ENCODE measurements at places on chromosomes 1 and 21.

DNA sequence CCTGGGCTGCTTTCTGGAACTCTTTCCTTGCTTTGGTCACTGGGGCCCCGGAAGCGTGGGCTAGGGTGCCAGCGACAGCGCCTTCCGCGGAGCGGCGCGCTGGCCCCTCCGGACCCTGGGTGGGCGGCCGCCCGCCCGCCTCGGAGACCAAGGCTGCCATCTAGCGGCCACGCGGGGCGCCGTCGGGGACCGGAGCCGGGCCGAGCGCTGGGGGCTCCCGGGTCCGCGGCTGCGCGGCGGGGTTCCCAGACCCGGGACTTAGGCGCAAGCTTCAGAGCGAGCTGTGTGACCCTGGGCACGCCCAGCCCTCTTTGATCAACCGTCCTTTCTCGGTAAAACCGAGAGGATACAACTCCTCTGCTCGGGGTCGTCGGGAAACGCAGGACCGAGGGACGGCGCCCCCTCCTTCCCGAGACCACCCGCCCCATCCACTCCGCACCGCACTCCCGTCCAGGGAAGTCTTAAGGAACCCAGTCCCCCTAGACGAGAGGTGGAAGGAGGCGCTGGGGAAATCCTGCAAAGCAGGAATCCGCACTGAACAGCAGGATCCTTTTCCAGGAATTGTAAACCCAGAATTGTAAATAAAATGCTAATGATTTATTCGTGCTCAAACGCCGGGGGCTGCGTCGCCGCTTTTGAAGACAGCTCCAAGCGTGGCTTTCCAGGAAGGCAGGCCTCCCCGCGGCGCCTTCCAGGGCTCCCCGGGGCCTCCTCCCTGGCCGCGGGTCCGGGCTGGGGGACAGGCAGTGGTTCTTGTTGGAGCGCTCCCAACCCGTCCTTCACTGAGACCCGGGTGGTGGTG is 41.2 kb downstream of the RRAGC start:
- peak; percentile 23 for DNase-seq

DNA sequence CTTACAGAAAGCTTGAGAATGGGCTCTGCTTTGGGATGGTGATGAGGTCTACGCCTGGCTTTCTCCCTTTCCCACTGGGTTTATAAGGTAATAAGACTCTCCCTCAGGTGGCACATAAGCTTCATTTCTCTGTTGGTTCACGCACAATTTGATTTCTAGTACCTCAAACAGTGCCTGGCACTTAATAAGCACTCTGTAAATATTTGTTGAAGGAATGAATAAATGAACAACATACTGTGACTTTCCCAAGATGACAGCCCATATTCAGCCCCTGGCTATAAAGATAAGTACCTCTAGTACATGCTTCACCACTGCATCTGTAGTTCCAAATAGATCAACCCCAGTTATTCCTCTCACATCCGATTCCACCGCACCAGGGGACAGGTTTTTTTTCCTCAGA is 17.8 kb downstream of the COPA start:
- DNase-seq = no peak

DNA sequence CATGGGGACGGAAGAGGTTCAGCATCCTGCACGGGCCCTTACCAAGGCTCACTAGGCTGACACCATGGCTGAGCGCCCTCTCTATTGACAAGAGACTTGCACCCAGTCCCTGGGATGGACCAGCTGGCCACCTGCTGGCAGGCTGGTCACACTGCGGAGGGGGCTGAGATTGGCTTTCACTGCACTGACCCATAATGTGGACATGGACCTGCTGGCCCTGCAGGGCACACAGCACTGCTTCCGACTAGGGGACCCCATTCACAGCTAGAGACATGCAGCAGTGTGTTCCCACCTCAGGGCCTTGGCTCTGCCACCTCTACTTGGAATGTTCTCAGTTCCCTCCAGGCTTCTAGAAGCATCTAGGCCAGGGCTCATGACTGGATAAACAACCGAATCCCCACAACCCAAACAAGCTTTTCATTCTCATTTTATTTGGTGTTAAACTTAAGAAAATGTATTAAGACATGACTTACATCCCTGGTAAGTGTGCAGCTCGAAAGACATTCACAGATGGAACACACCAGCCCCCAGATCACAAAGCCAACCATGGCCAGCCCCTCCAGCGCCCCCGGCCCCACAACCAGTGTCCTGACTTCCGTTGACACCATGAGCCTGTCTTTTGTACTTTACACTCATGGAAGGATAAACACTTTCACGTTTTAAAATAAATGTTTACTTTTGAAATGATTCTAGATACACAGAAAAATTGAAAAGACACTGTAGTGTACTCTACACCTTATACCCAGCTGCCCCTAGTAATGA is 9.3 kb upstream of the SRARP start:
- peak; percentile 40 for DNase-seq

DNA sequence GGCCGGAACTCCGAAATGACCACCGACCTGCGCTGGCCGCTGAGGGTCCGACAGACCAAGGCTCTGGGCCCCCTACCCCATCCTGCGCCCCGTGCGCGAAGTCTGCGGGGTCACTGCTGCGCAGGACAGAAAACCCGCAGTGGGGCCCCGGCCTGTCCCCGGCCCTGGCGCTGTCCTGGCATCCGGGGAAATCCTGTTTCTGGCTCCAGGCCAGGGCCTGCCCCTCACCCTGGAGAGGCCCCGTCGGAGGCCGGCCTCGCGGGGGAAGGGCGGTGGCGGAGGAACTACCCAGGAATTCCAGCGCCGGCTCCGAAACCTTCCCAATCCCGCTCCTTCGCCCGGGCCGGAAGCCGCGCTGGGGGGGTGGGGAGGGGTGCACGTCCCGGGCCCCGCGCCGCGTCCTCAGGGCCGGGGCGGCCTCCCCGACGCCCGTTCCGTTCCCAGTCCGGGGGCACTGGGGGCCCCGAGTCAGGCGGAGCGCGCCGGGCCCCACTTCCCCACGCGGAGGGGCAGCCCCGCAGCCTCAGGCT is 77.0 kb downstream of the MORN1 start:
- no peak for DNase-seq

- no peak for DNase-seq
Measured at GRCh38 chr1:231407547-231408396, 14.3 kb downstream of the EGLN1 start.

DNA sequence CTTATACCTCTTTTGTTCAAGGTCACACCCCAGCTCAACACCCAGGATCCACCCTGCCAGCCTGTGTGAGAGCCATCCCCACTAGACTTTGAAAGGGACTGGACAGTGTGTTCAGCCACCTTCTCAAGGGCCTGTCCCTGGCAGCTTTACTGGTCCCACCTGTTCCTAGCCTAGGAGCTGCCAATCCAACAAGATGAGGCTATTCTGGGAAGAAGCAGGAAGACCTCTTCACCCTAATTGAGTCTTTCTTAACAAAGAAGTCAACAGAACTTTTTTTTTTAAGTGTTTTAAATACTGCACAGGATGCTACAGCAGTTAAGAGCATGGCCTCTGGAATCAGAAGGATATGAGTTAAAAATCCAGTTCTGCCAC is 95.8 kb upstream of the HOOK1 start:
- no peak for DNase-seq

GRCh38 chr1:12511516-12512468 is 106.2 kb downstream of the DHRS3 start:
- no peak for DNase-seq

DNA sequence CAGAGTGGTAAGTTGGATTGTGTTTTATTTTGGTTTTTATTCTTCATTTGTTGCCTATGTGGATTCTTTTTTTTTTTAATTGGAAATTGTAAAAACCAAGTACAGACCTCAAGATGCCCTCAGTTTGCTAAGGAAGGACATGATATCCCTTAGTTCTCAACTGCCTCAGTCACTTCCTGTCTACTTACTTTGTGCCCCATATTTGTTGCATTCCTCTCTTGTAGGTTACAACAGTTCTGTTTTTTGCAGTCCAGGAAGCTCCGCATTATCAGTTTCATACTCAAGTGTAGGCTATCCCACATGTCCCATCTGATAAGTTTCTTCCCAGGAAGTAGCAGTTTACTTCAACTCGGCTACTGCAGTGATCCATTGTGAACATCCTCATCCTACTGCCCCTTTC is 82.0 kb downstream of the RPAP2 start:
- DNase-seq = no peak

GRCh38 chr1:40770296-40771070 is 13.1 kb upstream of the KCNQ4 start:
- no peak for DNase-seq

DNA sequence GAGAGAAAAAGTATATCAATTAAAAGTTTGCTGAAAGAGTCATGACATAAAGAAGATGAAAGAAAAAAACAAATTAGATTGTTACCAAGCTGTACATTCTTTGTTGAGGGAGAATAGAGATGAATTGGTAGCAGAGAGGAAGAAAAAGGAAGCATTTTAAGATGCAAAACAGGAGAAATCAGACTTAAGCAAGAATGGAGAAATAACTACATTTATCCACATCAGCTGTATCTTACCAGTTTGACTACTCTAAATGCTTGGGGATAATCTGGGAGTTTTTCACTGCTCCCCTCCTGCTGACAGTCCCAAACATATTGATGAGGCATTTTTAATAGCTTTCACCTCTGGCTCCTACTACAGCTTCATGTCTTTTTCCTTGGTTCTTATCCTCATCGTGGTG is 16.8 kb upstream of the PTPRC start:
- DNase-seq = no peak

DNA sequence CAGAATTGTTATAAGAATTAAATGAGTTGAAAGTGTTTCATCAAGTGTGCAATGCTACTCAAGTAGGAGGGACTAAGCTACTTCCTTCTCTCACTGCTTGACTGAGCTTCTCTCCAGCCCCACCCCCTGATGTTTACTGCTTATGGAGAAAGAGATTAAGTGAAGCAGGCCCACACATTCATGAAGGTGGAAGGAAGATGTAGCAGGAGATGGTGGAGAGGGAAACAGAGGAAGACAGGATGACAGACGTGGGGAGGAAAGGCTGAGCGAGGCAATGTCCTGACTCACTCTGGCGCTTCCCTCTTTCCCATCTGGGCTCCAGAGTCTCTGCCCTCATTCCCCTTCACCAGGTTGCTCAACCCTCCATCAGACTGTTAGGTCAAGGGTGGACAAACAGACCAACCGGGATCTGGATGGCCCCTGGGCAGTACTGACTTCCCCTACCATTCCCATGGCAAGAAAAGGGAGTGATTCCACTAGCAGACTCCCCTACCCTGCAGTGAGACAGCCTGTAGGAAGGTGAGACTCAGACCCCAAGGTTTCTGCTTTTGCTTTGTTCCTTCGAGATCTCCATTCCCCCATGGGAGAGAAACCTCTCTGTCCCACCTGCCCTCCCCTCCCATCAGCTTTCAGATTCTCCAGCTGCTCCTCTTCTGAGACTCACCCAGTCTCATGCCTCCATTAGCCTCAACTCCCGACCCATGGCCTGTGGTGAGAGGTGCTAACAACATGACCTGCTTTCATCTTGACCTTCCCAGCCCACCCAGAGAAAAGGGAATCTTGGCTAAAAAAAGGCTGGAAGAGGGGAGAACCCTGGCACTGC is 3.1 kb upstream of the ARHGEF2 start:
- no peak for DNase-seq

- DNase-seq = no peak
Measured at GRCh38 chr1:108718927-108719655, 6.4 kb downstream of the FNDC7 start.

DNA sequence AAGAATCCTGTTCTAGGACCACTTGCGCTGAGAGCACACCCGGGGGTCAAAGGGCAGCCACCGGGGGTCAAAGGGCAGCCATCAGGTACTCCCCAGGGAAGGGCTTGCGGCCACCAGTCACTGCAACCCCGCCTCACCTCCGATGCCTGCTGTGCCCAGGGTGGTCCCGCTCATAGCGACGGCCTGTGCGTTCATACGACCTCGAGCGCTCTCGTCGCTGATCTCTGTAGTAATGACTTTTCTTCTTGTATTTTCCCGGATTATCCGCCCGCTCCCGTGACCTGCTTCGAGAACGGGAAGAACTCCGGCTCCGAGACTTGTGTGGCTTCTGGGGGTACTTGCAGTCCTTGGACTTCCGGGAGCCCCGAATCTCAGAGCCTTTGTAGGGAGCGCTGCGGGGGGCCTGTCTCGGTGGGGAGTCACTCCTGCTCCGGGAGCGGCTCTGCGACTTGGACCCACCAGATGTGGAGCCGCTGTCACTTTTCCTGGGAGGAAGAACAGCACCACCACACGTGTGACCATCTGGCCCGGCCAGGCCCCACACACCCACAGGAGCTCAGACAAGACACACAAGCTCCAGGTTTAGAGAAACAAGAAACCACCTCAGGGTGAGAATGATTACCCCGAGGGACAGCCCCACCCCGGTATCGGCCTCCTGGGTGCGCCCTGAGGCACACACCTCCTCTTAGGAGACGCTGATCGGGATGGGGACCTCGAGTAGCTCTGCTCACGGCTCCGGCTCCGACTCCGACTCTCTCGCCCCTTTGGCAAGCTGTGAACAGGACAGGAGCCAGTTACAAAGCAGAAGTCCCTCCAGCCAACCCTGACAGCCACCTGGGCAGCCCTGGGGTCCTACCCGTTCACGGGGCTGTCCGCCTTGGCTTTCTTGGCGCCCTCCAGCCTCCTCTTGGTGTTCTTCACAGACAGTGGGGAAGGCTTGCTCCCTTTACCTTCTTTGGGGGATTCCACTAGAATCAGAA is 11.7 kb downstream of the CCNL2 start:
- DNase-seq = no peak

- no peak for DNase-seq
Measured at GRCh38 chr1:63321066-63321784, 1.1 kb upstream of the FOXD3 start.

DNA sequence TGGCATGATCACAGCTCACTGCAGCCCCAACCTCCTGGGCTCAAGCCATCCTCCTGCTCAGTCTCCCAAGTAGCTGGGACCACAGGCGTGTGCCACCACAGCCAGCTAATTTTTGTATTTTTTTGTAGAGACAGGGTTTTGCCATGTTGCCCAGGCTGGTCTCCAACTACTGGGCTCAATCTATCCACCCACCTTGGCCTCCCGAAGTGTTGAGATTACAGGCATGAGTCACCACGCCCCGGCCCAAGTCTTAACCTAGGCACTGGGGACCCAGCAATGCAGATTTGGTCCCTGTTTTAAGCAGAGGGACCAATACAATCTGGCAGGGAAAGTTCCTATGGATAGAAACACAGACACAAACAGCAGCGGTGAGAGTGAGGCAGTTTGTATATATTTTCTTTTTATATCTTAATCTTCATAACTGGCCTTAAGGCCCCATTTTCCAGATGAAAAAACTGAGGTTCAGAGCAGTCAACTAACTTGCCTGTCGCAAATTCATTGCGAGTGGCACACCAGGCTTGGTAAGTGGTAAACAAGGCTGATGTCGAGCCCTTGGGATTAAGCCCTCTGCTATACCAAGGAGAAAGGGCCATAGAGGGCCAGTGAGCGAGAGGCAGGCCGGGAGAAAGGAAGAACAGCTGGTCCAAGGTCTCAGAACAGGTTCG is 77.8 kb upstream of the TINAGL1 start:
- no peak for DNase-seq

DNA sequence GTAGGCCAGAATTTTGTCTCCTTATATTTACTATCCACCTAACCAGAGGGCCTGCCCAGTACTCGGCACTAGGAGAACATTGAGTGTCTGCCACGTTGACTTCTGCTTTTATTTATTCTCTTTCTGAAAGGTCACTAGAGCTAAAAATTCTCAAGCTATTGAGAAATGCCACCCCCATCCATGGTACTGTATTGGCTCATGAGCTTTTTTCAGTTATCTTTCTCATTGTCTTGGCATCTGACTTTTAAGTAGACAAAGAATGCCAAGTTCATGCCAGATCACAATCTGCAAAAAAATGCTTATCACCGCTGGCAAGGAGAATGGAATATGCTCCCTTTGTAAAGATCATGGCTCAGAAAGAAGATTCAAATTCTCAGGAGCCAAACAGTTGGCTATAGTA is 49.8 kb upstream of the MROH9 start:
- no peak for DNase-seq

Data from stimulated activated CD8-positive, alpha-beta memory T cell treated with anti-CD3 and anti-CD28 coated beads, Interleukin-2, amount 100 ng/mL, for 48 hours (primary cell).